ENCODE measurements at places on chromosomes 6 and 20.

GRCh38 chr6:75201901-75202672, 3.8 kb downstream of the COL12A1 start:
- peaks cover 5% of the 10 kb centered on the region for H3K27me3 ChIP-seq
- peaks cover 61% of the 10 kb centered on the region for H3K4me1 ChIP-seq
- H3K27ac ChIP-seq, result peak overlapping the region; percentile 93
- H3K4me3 ChIP-seq, result peak overlapping the region; percentile 39
- no peak for DNase-seq

GRCh38 chr20:50601511-50602431, 89.6 kb downstream of the RIPOR3 start:
- H3K27me3 ChIP-seq, result no peaks in the 10 kb centered on the region
- H3K4me1 ChIP-seq, result no peaks in the 10 kb centered on the region
- no peak overlapping the region for H3K4me3 ChIP-seq
- no peak overlapping the region for H3K27ac ChIP-seq
- no peaks in the 10 kb centered on the region for H3K36me3 ChIP-seq
- no peak for DNase-seq

GRCh38 chr6:169800116-169800667, 48.8 kb downstream of the ERMARD start:
- no peaks in the 10 kb centered on the region for H3K36me3 ChIP-seq
- no peak overlapping the region for H3K4me3 ChIP-seq
- peak overlapping the region; percentile 70 for H3K27ac ChIP-seq
- H3K27me3 ChIP-seq, result peaks cover 20% of the 10 kb centered on the region

DNA sequence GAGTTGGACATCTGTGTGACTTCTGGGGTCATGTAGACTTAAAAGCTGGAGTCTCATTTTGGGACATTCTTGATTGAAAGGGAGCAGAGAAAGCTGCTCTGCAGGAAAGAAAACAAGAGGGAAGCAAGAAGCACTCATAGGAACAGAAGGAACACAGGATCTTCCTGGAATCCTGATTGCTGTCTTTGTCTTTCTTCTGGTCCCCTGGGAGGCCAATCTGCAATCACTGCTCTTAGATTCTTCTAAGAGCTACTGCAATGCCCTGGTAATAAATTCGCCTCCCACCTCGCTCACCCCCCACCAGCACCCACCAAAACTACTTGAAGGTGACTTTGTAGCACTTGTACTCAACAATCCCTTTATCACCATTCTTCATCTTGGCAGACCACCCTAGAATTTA, 51.8 kb downstream of the SLC35B3 start:
- H3K27ac ChIP-seq, result no peak overlapping the region
- no peak for DNase-seq
- H3K36me3 ChIP-seq, result no peaks in the 10 kb centered on the region
- no peaks in the 10 kb centered on the region for H3K4me1 ChIP-seq

GRCh38 chr20:17513939-17514338, 17.2 kb downstream of the BFSP1 start:
- no peak for DNase-seq
- H3K4me3 ChIP-seq, result no peak overlapping the region
- H3K27ac ChIP-seq, result no peak overlapping the region
- H3K36me3 ChIP-seq, result no peaks in the 10 kb centered on the region
- no peaks in the 10 kb centered on the region for H3K4me1 ChIP-seq
- H3K27me3 ChIP-seq, result no peaks in the 10 kb centered on the region

- no peak overlapping the region for H3K27ac ChIP-seq
- H3K4me1 ChIP-seq, result no peaks in the 10 kb centered on the region
- no peak for DNase-seq
- no peaks in the 10 kb centered on the region for H3K27me3 ChIP-seq
- H3K36me3 ChIP-seq, result no peaks in the 10 kb centered on the region
Observed at GRCh38 chr6:74366634-74367033, 670.6 kb downstream of the CD109 start.

- H3K36me3 ChIP-seq, result no peaks in the 10 kb centered on the region
- no peak overlapping the region for H3K27ac ChIP-seq
- H3K4me1 ChIP-seq, result no peaks in the 10 kb centered on the region
- DNase-seq, result no peak
- H3K4me3 ChIP-seq, result no peak overlapping the region
- no peaks in the 10 kb centered on the region for H3K27me3 ChIP-seq
Observed at GRCh38 chr20:42093542-42094440, 475.6 kb upstream of the CHD6 start.

DNA sequence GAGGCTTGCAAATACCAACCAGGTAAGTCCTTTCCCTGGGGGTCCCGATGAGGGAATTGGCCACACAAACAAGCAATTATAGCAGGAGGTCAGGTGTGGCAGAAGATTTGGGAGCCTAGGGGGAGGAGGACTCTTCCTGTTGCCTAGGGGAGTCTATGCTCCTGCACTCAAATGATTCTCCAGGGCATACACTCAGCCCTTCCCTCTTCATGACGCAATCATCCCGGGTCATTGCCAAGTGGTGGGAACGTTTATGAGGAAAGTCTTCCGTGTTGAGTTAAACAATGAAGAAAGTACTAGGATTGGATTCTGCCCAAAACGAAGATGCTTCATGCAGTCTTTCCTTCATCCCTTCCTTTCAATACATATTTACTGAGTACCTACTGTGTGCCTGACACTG, 186.5 kb upstream of the TSHZ2 start:
- H3K27me3 ChIP-seq, result no peaks in the 10 kb centered on the region
- no peak for DNase-seq
- H3K4me3 ChIP-seq, result no peak overlapping the region
- H3K36me3 ChIP-seq, result no peaks in the 10 kb centered on the region
- no peaks in the 10 kb centered on the region for H3K4me1 ChIP-seq

DNA sequence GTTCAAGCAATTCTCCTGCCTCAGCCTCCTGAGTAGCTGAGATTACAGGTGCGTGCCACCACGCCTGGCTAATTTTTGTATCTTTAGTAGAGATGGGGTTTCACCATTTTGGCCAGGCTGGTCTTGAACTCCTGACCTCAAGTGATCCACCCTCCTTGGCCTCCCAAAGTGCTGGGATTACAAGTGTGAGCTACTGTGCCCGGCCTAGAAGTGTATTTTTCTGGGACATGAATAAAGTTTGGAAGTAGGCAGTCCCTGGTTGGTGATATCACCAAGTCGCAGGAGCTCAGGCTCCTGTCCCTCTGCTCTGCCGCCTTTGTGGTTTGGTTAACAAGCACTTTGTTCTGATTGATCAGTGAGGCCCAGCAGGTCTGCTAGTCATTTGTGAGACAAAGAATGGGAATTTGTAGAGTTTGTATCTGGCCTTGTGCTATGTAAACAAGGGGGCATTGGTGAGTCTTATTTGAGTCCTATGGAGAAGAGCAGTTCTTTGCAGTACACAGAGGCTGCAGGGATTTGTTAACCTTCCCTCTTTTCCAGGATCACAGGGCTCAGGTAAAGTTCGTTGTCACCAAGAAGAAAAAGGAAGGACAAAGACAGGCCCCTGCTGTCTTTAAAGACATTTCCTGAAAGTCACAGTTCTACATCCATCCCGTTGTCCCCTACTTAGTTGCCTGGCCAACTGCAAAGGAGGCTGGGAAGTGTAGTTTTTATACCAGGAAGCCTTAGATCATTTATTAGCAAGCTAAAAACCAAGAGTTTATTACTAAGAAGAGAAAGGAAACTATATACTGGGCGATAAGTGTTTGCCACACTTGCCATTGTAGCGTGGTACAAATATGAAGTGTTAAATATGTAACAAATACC, 13.1 kb downstream of the MTHFD1L start:
- no peak overlapping the region for H3K4me3 ChIP-seq
- no peaks in the 10 kb centered on the region for H3K36me3 ChIP-seq
- DNase-seq, result no peak
- H3K27ac ChIP-seq, result no peak overlapping the region
- peaks cover 11% of the 10 kb centered on the region for H3K4me1 ChIP-seq
- no peaks in the 10 kb centered on the region for H3K27me3 ChIP-seq

GRCh38 chr6:1347161-1347560, 35.3 kb downstream of the FOXQ1 start:
- DNase-seq, result no peak
- H3K4me3 ChIP-seq, result no peak overlapping the region
- H3K36me3 ChIP-seq, result no peaks in the 10 kb centered on the region
- no peak overlapping the region for H3K27ac ChIP-seq
- H3K4me1 ChIP-seq, result peaks cover 3% of the 10 kb centered on the region
- H3K27me3 ChIP-seq, result no peaks in the 10 kb centered on the region

DNA sequence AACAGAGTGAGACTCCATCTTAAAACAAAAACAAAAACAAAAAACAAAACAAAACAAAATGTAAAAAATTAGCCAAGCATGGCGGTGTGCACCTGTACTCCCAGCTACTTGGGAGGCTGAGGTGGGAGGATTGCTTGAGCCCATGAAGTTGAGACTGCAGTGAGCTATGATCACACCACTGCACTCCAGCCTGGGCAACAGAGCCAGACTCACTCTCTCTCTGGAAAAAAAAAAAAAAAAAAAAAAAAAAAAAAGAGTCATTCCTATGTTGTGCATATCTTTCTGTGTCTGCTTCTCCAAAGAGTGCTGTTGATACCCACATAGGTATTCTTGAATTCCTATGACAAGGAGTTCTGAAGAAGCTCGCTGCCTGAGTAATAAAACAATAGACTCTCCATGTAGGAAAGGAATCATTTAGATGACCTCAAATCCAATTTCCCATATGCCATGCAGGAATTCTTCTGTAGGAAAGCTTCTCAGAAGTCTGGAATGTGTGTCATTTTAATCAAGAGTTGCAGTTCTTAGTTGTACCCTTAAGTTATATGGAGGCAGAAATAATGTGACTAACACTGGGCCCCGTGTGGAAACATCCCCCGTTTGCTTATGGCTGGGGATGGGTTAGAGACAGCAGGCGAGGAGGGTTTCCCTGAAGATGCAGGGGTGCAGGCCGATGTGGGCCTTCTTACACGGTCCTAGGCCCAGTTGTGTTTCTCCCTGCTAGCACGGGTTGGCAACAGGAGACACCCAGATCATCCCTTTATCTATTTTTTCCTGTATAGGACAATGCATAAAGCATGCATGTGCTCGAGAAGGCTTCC, 79.4 kb downstream of the ZDHHC14 start:
- peaks cover 13% of the 10 kb centered on the region for H3K4me1 ChIP-seq
- H3K27ac ChIP-seq, result no peak overlapping the region
- H3K27me3 ChIP-seq, result no peaks in the 10 kb centered on the region
- no peak for DNase-seq
- no peak overlapping the region for H3K4me3 ChIP-seq
- no peaks in the 10 kb centered on the region for H3K36me3 ChIP-seq

- H3K36me3 ChIP-seq, result no peaks in the 10 kb centered on the region
- no peaks in the 10 kb centered on the region for H3K4me1 ChIP-seq
- H3K27ac ChIP-seq, result no peak overlapping the region
- no peak for DNase-seq
Observed at GRCh38 chr6:54254886-54255285, 53.4 kb upstream of the TINAG start.

DNA sequence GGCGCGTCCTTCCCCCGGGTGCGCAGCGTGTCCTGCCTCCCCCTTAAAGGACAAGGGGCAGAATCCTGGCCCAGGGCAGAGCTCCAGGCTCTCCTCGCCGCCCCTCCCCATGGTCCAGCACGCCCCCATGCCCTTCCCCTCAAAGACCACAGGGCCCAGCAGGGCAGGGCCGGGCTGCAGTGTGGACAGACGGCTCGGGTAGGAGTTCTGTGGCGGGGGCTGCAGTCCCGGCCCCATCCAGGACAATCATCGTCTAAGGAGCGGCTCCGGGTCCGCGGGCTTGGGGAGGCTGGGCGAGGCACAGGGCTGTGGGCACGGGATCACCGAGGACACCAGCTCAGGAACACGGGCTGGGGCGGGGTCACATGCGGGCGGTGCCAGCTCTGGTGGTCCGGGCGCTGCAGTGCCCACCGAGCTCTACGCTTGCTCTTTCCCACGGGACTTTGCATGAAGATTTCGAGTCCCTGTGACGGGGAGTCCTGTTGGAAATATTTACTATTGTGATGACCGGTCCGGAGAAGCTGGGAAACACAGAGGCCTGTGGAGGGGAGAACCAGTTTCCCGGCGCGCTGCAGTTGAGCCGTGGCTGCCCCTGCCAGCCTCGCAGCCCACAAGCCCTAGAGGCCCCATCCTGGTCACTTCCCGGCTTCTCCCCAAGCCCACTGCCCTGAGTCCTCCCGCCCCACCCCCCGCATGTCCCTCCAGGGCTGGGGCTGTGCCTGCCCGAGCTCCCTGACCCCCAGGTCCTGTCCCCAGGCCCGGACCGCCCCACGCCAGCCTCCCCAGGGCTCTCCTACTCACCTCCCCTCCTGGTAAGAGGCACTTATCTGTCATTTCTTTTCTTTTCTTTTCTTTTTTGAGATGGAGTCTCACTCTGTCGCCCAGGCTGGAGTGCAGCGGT, 20.6 kb downstream of the SLC17A9 start:
- H3K27me3 ChIP-seq, result peaks cover 38% of the 10 kb centered on the region
- DNase-seq, result no peak
- no peak overlapping the region for H3K4me3 ChIP-seq
- no peak overlapping the region for H3K27ac ChIP-seq

DNA sequence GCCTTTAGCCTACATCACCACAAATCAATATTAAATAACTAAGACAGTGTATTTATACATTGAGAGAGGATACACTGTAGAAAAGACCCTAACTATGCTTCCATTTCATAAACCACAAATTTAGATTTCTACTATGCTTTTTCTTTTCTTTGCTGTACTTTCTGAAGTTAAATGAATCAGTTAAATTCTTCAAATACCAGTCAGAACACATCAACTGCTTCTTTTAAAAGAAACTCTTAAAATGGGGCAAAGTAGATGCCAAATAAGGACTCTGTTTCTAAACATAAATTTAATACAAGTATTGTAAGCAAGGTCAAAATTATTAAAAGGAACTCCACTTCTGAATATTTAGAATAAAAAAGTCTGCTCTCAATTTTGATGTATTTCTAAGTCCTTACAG, 76.9 kb downstream of the GMDS start:
- no peaks in the 10 kb centered on the region for H3K4me1 ChIP-seq
- no peaks in the 10 kb centered on the region for H3K27me3 ChIP-seq
- no peaks in the 10 kb centered on the region for H3K36me3 ChIP-seq
- DNase-seq, result no peak
- H3K27ac ChIP-seq, result no peak overlapping the region

DNA sequence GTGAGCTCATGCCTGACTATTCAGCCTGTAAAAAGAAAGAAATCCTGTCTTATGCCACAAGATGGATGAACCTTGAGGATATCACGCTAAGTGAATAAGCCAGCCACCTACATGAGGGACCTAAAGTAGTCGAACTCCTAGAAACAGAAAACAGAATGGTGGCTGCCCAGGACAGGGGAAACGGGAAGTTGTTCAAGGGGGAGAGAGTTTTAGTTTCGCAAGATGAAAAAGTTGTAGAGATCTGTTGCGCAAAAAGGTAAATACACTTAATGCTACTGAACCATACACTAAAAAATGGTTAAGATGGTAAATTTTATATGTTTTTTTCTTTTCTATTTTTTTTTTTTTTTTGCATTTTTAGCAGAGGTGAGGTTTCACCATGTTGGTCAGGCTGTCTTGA, 74.1 kb upstream of the RALY start:
- DNase-seq, result no peak
- no peak overlapping the region for H3K27ac ChIP-seq
- no peaks in the 10 kb centered on the region for H3K36me3 ChIP-seq
- H3K27me3 ChIP-seq, result no peaks in the 10 kb centered on the region
